ENCODE measurements at places on chromosomes 16 and 17. TPM values are rescaled to one million over a fixed set of nuclear protein-coding genes. Genes with fewer than 3 reads are reported as not detected.

GRCh38 chr16:930511-930910 is 40.3 kb downstream of the LMF1 start:
- no peaks in the 10 kb centered on the region for H3K4me1 ChIP-seq
- H3K36me3 ChIP-seq = peaks cover 5% of the 10 kb centered on the region
- H3K4me3 ChIP-seq = no peak overlapping the region
- no peak overlapping the region for H3K27ac ChIP-seq
- H3K27me3 ChIP-seq = no peaks in the 10 kb centered on the region

DNA sequence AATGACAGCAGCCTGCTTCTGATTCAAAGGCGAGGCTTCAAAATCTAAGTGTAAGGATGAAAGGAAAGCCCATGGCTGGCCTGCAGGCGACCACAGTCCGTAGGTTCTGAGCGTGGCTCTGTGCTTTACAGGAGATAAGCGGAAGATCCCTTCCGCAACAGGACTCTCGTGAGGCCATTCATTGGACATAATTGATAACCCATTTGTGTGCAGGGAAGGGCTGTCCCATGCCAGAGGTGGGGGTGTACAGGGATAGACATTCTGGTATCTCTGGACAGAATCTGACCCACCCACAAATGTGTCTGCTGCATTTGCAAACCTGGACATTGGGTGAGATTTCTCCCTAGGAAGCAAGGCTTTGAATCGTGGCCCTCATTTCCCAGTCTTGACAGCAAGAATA is 4.0 kb downstream of the CYB561 start:
- no peak overlapping the region for H3K4me3 ChIP-seq
- no peaks in the 10 kb centered on the region for H3K4me1 ChIP-seq
- H3K27me3 ChIP-seq = no peaks in the 10 kb centered on the region
- no peaks in the 10 kb centered on the region for H3K36me3 ChIP-seq
- H3K27ac ChIP-seq = no peak overlapping the region
- DNase-seq = no peak

GRCh38 chr17:29930409-29931010 is 482 bp upstream of the SSH2 start:
- peaks cover 2% of the 10 kb centered on the region for H3K4me1 ChIP-seq
- H3K27ac ChIP-seq = no peak overlapping the region
- no peaks in the 10 kb centered on the region for H3K36me3 ChIP-seq

DNA sequence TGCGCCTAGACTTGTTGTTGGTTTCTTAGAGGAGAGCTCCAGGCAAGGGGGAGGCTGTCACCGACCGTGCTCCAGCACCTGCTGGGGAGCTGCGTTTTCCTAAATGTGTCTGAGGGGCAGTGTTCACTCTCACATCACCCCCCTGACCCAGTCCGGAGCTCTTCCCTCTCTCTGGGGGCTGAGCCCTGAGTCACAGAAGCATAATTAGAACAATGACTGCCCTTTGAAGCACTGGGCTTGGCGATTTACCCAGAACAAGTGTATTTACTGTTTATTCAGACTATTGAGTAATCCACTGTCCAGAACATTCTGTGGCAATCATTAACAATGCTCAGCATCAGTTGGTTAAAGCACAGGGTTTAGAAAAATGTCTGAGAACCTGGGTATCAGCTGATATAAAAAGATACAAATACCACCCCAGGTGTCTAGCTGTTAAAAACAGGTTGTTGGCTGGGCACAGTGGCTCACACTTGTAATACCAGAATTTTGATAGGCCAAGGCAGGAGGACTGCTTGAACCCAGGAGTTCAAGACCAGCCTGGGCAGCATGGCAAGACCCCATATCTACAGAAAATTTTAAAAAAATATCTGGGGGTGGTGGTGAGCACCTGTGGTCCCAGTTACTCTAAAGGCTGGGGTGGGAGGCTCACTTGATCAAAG is 8.1 kb downstream of the CES4A start:
- peak; percentile 58 for DNase-seq
- H3K4me1 ChIP-seq = no peaks in the 10 kb centered on the region
- H3K4me3 ChIP-seq = no peak overlapping the region
- H3K27ac ChIP-seq = no peak overlapping the region
- H3K36me3 ChIP-seq = no peaks in the 10 kb centered on the region

DNA sequence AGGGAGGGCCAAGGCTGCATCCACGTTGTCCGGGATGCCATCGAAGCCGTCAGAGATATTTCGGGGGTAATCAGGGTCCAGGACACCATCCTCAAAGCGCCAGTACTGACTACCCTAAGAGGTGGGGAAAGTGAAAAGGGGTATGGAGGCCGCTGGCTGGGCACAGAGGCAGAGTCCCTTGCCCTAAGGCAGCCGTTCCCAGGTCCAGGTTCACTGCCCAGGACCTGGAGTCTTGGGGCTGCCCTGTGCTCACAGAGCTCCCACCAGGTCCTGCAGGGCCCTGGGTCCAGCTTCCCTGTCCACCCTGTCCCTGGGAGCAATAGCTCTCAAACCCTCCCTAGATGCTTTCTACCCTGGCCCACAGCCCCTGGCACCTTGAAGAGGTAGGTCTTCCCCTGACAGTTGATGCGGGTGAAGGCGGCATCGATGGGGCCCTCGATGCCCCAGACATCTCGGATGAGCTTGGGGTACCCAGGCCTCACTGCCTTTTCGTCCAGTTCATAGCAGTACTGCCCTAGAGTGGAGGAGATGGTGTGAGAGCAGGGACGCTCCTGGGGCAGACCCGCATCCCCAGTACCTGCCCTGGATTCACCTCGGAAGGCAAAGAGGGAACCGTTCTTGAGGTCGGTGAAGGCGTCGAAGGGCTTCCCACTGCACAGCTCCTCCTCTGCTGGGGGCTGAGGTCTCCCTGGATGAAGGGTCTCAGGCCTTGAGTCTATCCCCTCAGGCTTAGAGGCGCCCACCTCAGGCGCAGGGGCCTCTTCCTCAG is 1.0 kb downstream of the VTN start:
- H3K4me1 ChIP-seq = no peaks in the 10 kb centered on the region
- no peak overlapping the region for H3K27ac ChIP-seq
- no peak for DNase-seq
- no peak overlapping the region for H3K4me3 ChIP-seq
- no peaks in the 10 kb centered on the region for H3K36me3 ChIP-seq

SMIM36 gene
- total RNA-seq = not detected

PARD6A gene
- total RNA-seq = 3.9 TPM

TNFRSF17 gene
- total RNA-seq = not detected

NHLRC4 gene
- 2.2 TPM for total RNA-seq

FOXC2 gene
- 29.0 TPM for total RNA-seq

CD300A gene
- 10.3 TPM for total RNA-seq

KRT34 gene
- not detected for total RNA-seq

DOC2B gene
- 35.3 TPM for total RNA-seq

HEATR9 gene
- total RNA-seq = not detected

Measured in aorta (tissue), 5 donors.